Activated naive CD8-positive, alpha-beta T cell treated with anti-CD3 and anti-CD28 coated beads for 36 hours (primary cell): ENCODE measurements at places on chromosomes 5 and 9.

DNA sequence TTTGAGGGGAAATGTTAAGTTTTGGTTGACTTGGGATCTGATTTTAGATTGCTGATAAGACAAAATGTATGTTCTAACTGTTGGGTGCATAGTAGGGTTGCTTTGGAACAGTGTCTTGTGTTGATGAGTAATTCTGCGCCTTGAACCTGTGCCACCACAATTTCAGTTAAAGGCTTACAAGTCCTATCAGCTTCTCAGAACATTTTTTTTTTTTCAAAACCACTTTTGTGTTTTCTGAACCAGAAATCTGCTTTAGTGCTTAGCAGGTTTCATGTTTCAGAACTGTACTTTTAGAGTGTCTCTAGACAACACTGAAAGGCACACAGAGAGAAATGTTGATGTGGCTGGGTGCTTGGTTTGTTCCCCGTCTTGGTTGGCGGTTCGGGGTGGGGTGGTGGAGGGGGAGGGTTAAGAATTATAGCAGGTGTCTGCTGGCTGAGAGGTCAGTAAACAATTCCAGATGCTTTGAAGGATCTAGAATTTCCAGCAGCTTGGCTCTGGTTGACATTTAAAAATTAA is 84.6 kb downstream of the ANKRD55 start:
- peaks cover 39% of the 10 kb centered on the region for H3K4me1 ChIP-seq
- H3K4me3 ChIP-seq = no peak overlapping the region
- DNase-seq = peak; percentile 38
- no peaks in the 10 kb centered on the region for H3K27me3 ChIP-seq
- peak overlapping the region; percentile 63 for H3K27ac ChIP-seq

DNA sequence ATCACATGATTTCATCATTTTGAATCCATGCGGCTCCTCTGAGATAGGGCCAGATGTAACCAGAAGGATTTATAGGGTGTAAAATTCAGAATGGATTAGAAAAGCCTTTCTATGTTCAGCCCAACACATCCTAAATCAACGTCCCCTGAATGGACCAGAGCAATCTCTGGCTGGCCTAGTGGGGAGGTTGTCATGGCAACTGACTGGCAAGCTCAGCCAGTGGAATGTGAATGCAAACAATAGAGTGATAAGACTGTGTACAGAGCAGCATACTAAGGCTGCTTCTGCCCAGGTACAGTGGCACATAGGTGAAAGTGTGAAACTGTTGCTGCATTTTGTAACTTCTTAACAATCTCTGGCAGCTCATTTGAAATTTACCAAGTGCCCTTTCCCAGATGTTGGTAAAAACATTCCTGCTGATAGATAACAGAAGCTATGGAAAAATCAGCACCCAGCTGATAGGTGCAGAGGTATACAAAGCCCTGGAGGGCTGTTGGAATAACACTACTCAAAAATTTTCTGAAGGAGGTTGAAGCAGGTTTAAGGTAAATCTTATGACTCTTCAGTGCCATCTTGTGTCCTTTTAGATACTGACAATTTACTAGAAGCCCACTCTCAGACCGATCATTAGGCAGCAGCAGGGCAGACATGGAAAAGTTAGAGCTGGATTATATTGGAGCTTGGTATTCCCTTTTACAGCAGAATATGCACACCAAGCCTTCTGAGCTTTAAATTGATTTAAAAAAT is 267.2 kb downstream of the RAB3C start:
- H3K27ac ChIP-seq = no peak overlapping the region
- no peaks in the 10 kb centered on the region for H3K4me1 ChIP-seq
- no peaks in the 10 kb centered on the region for H3K36me3 ChIP-seq
- DNase-seq = no peak
- H3K4me3 ChIP-seq = no peak overlapping the region

- no peak overlapping the region for H3K27ac ChIP-seq
- DNase-seq = no peak
- no peak overlapping the region for H3K4me3 ChIP-seq
- H3K4me1 ChIP-seq = no peaks in the 10 kb centered on the region
- H3K36me3 ChIP-seq = no peaks in the 10 kb centered on the region
Observed at GRCh38 chr5:92916036-92916435, 665.0 kb downstream of the NR2F1-AS1 start.

DNA sequence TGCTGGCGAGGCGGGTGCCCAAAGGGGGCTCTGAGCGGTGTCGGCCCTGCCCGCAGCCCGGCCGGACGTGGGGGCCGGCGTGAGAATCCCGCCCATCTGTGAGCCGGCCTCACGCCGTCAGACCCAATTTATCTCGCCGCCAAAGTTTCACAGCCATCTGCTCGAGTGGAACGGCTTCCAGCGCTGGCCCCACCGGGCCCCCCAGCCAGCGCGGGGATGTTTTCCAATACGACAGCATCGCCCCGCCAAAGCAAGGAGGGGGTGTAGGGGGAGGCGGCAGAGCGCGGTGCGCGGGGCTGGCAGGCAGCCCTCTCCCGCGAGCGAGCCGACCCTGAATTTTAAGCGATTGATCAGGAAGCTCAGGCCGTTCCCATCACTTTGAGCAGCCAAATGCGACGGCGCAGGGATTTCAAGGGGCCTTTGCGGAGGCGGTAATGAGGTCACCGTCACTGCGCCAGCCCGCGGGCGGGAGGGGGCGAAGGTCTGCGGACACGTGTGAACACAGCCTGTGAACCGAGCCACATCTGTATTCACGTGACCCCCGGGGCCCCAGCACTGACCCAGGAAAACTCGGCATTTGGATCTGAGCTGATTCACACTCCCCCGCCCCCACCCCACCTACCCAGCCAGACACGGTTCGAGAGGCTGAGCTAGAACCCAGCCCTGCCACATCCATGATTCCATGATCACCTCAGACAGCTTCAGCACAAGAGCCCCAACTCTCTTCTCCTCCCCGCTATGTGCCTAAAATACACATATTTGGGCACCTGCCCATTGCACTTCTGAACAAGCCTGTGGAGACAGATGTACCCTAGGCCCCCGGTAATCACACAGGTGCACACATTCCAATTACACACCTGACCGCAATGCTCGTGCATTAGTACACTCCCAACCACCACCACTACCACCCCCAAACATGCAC is 47.8 kb upstream of the PSD2 start:
- peak overlapping the region; percentile 75 for H3K4me3 ChIP-seq
- H3K36me3 ChIP-seq = no peaks in the 10 kb centered on the region
- H3K27ac ChIP-seq = peak overlapping the region; percentile 81
- H3K4me1 ChIP-seq = peaks cover 19% of the 10 kb centered on the region
